Hematopoietic multipotent progenitor cell treated with erythropoietin and hydrocortisone succinate and interleukin-3 and kit ligand, for 15 days (in vitro differentiated cells): ENCODE measurements at places on chromosomes 7 and 10.
A peak's percentile ranks its signal among the peaks of the same experiment; 100 is the strongest.

- DNase-seq, result no peak
Measured at GRCh38 chr10:24751716-24752115, 28.0 kb upstream of the ARHGAP21 start.

DNA sequence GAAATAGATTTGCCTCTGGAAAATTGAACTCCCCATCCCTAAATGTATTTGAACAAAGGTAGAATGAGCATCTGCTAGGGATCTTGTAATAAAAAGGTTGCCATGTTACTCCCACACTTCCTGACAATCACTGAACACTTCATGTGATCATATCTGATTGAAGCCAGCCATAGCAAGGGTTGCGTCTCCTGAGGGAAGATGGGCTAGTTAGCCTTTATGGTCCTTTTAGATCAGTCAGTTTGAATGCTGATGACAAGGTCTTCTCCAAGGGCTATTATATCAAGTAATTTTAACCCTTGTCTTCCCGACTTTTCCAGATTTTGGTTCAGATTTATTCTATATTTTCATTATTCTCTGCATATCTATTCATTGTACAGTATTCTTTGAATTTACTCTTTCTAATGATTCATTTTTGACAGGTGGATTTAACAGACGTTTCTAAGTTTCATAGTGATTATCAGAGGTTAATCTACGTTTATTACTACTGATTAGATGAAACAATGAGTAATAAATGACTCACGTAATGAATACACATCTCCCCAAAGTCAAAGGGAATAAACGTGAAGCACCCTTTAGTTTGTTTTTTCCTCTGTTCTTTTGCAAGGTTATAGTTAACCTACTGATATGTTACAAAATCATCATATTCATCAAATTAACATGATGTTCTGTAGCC is 28.1 kb downstream of the CSGALNACT2 start:
- DNase-seq, result no peak

- DNase-seq, result no peak
Measured at GRCh38 chr7:45447296-45447695, 126.9 kb upstream of the ADCY1 start.

- peak; percentile 38 for DNase-seq
Measured at GRCh38 chr7:140478246-140479061, 851 bp downstream of the MKRN1 start.

- DNase-seq, result no peak
Measured at GRCh38 chr7:95669513-95669912, 73.2 kb upstream of the PDK4 start.

- peak; percentile 69 for DNase-seq
Measured at GRCh38 chr10:71383972-71384687, 12.6 kb upstream of the CDH23 start.

GRCh38 chr7:22725585-22725984 is 1.4 kb upstream of the IL6 start:
- DNase-seq, result no peak

DNA sequence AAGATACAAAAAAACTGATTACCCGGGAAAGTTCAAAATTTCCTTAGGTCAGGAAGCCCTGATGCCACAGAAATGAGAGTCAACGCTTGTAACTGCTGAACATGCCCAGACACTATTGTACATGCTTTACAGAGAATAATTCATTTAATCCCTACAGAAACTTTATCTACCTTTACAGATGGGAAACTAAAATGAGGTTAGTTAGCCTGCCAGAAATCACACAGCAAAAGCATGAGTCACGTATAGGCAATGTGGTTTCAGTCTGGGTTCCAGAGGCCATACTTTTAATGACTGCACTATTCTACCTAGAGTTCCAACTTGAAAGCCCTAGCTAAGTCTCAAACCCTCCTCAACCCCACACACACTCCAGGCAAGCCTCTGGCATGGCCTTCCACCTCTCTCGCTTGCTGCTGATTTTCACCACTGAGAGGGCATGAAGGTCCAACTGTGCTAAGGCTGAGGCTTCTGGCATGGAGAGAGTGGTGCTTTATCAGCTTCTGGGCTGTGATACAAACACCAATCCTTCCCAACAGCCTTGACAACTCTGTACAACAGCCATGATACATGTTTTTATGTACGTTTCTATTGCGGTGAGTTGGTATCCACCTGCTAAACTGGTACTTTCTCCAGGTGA is 1011.2 kb upstream of the GHITM start:
- no peak for DNase-seq
